ENCODE measurements at places on chromosomes 3 and 15. TPM values are rescaled to one million over a fixed set of nuclear protein-coding genes. Genes with fewer than 3 reads are reported as not detected.

Gene SLC51A
- not detected for total RNA-seq

Gene COL7A1
- 2.4 TPM for total RNA-seq

Gene GOLGA8R
- 3.0 TPM for total RNA-seq

DNA sequence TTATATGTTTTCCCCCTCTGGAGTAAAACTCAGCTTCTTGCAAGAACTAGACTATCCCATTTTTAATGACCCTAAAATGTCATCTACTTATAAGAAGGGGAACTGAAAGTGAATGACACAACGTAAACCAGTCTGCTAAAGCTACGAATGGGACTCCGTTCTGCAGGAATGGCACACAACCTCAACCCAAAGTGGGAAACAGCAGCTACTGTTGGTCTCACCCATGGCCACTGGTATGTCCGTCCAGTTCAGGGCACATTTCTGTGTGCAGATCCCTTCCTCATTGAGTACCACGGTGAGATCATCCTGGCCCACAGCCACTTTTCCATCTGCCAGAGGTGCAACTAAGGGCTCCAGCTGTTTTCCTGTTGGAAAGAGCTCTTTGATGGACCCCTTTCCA, 23.8 kb downstream of the VPS39 start:
- H3K36me3 ChIP-seq = peaks cover 82% of the 10 kb centered on the region
- H3K27me3 ChIP-seq = no peaks in the 10 kb centered on the region
- no peak overlapping the region for H3K4me3 ChIP-seq
- peaks cover 5% of the 10 kb centered on the region for H3K4me1 ChIP-seq
- no peak overlapping the region for H3K27ac ChIP-seq
- DNase-seq = no peak

- H3K27ac ChIP-seq = no peak overlapping the region
- peaks cover 7% of the 10 kb centered on the region for H3K4me1 ChIP-seq
- no peaks in the 10 kb centered on the region for H3K36me3 ChIP-seq
Measured at GRCh38 chr3:100463002-100463401, 29.4 kb upstream of the TMEM45A start.

DNA sequence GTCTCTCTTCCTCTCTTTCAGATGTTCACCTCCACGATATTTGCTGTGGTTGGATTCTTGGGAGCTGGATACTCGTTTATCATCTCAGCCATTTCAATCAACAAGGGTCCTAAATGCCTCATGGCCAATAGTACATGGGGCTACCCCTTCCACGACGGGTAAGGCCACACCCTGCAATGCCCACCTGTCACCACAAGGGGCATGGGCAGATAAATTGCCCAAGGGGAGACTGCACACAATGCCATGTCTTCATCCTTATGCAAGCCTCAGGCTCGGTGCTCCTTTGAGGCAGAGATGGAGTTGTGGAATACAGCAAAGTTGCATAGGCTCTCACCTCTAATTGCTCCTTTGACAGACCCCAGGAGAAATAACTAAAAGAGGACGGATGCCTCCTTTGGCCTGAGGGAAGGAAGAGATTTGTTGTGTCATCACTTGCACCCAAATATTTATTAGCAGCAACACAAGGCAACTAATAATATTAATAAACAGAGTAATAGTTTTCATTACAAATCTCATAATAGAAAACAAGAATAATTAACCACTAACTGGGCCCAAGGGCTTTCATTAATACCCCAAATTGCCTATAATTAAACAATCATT, 13.2 kb downstream of the TM4SF4 start:
- H3K4me1 ChIP-seq = no peaks in the 10 kb centered on the region
- no peak overlapping the region for H3K4me3 ChIP-seq
- H3K27me3 ChIP-seq = peaks cover 8% of the 10 kb centered on the region
- no peak overlapping the region for H3K27ac ChIP-seq
- no peaks in the 10 kb centered on the region for H3K36me3 ChIP-seq
- DNase-seq = no peak

DNA sequence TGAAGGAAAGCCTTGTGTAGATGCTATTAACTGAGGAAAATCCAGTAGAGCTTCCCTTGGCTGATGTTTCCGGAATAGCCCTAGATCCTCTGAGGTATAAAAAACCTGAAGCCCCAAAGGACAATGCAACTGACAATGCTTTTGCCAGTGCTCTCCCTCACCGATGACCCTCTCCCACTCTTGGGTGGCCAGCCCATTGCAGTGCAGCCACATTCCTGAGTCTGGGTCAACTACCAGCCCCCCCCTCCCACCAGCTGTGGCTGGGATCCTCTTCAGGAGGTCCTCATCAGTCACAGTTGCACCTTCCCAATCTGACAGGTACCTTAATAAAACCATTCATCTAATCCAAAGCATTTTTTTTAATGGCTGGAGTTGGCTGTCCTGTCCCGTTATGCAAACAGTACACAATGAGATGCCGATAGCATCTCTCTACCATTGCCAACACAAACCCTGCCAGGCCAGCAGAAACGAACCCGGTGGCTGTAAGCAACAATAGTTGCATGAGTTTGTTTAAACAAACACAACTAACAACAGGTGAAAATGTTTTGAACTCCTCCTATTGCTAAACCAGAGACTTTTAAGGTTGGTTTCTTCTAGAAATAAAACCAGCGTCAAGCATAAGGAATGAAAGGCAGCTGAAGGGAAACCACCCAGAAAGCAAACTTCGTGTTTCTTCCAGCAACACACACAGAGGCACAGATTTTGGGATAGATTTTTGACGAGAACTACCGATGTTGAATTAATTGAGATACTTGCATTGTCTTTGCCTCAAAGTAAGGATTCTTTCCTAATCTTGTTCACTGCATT, 128.3 kb upstream of the ARHGEF3 start:
- H3K36me3 ChIP-seq = peaks cover 9% of the 10 kb centered on the region
- no peak overlapping the region for H3K4me3 ChIP-seq
- H3K4me1 ChIP-seq = peaks cover 40% of the 10 kb centered on the region
- H3K27ac ChIP-seq = no peak overlapping the region
- no peak for DNase-seq

DNA sequence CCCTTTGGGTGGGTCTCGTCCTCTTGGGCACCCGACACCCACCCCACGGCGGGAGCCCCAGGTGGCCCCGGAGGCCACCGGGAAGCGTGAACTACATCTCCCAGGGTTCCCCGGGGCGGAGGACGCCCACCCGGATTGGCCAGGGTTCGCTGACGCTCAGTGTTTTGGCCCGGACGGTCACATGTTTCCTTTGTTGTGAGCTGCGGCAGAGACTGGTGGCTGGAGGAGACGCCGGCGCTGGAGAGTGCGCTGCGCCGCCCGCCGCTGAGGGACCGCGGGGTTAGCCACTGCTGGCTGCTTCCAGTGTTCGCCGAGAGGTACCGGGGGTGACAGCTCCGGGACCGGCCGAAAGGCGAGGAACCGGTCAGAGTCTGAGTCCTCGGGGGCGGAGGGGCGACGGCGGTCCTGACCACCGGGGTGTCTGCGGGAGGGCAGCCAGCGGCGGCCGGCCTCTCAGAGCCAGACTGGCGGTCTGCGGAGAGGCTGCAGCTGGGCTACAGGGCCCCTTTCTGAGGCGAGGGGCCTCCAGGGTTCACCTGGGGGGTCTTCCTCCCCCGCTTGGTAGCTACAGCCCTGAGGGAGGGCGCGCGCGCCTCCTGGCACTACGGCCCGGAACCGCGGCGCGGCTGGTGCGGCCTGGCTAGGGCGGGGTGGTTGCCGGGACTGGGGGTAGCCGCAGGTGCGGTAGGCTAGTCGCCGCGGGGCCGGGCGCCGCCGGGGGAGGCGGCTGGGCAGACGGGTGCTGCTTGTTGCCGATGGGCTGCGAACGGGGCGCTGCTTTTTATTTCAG, at the start of gene KLHL24:
TSS of gene KLHL24 (plus strand) at position 193 of the 790 bp plus-strand sequence. CDS start 14,734 bp downstream, outside the sequence.
- peak within 1 kb of the TSS; percentile 93 for H3K27ac ChIP-seq
- H3K27me3 ChIP-seq = no peaks in the 10 kb centered on the region
- peak within 1 kb of the TSS; percentile 91 for H3K4me3 ChIP-seq
- peaks cover 24% of the 10 kb centered on the region for H3K4me1 ChIP-seq

DNA sequence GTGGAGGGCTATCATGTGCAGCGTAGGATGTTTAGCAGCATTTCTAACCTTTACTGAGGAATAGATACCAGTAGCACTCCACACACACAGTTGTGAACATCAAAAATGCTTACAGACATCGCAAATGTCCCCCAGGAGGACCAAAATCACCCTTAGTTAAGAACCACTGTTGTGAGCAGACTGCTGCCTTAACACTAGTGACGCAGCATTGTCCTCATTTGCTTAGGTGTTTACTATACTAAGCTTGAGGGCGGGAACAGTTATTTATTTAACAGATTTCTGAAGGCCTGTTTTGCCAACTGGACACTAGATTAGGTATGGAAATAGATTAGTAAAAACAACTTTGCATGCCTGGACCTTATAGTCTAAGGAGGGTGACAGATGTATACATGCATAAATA, 2.3 kb downstream of the PPP2R3A start:
- no peak overlapping the region for H3K27ac ChIP-seq
- DNase-seq = no peak
- peaks cover 2% of the 10 kb centered on the region for H3K4me1 ChIP-seq

DNA sequence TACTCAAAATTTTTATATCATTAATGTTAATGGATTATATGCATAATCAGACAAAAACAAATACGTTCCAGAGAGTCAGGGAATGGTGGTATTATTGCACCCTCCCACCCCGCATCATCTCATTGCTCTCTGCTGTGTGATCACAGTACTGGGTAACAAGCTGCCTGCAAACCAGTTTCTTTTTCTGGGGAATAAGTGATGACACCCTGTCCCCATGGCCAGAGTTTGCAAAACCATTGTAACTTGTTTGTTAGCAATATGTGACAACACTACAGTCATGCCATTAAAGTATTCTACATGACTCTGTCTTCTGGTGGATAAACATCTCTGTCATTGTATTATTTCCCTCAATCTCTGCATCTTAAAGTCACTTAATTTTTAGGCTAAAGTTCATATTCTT, 39.5 kb downstream of the ZBTB38 start:
- DNase-seq = no peak
- H3K27ac ChIP-seq = no peak overlapping the region
- no peaks in the 10 kb centered on the region for H3K27me3 ChIP-seq
- H3K4me3 ChIP-seq = no peak overlapping the region

DNA sequence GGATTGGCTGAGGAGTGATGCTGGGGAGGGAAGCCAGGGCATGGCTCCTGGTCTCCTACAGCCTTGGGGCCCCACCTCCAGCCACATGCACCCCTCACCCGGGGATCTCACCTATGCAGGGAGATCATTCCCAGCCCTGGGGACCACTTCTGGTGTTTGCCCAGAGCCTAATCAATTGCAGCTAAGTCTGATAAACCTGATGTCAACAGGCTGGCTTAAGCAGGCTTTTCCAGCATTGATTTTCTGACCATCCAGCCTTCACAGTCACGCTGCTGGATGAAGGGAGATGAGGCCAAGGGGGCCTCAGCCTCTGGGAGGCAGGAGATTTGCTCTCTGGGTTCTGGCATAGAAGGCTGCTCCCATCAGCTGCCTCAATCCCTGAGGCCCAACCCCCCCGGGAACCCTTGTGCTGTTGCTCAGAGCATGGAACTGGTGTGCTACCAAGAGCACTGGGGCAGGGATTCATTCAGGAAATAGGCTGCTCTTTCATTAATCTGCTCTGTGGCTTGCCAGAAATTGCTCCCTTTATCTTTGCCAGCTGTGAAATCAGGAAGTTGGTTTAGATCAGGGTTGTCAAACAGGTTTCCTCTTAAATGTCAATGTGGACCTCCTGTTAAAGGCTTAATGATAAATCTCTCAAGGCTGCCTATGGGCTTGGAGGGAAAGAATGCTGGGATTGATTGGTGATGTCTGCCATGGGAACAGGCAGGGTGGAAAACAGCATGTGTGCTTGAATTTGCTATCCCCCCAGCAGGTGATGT, 19.0 kb downstream of the FAM3D start:
- no peak for DNase-seq
- no peak overlapping the region for H3K27ac ChIP-seq
- no peaks in the 10 kb centered on the region for H3K4me1 ChIP-seq
- no peak overlapping the region for H3K4me3 ChIP-seq

GRCh38 chr3:35936571-35936970, 297.2 kb downstream of the ARPP21 start:
- H3K27me3 ChIP-seq = no peaks in the 10 kb centered on the region
- DNase-seq = no peak

GRCh38 chr15:56205061-56205876, 38.4 kb downstream of the RFX7 start:
- H3K4me1 ChIP-seq = peaks cover 77% of the 10 kb centered on the region
- H3K36me3 ChIP-seq = peaks cover 34% of the 10 kb centered on the region
- H3K27me3 ChIP-seq = no peaks in the 10 kb centered on the region
- H3K27ac ChIP-seq = peak overlapping the region; percentile 8

DNA sequence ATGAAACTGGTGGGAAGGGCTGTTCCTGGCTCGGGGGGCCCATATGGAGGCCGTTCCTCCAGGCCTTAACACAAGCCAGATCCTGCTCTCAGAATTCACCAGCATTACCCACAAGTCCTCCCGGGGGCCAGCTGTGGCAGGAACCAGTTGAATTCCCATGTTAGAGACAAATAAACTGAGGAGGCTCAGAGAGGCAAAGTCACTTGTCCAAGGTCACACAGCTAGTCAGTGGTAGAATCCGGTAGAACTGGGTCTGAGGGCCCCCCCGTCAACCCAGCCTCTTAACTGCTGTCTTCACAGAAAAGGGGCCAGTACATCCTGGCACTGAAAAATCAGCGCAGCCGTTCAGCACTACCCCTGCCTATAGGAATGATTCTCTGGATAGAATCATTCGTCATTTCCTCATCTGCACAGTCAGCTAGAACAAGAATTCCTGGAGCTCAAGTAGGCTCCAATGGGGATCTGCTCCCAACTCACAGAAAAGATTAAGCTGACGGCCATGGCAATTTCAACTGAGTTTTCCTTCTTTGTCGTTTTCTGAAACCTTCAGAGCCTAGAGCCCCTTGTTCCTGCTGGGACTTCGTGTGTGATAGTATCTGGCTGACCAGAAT, 12.2 kb upstream of the TSEN2 start:
- H3K27me3 ChIP-seq = no peaks in the 10 kb centered on the region
- no peak for DNase-seq
- no peak overlapping the region for H3K4me3 ChIP-seq
- peaks cover 18% of the 10 kb centered on the region for H3K4me1 ChIP-seq
- no peaks in the 10 kb centered on the region for H3K36me3 ChIP-seq
- no peak overlapping the region for H3K27ac ChIP-seq

GRCh38 chr3:57978316-57978715, 29.9 kb upstream of the FLNB start:
- H3K4me1 ChIP-seq = peaks cover 12% of the 10 kb centered on the region
- no peak for DNase-seq
- H3K27me3 ChIP-seq = no peaks in the 10 kb centered on the region
- H3K36me3 ChIP-seq = no peaks in the 10 kb centered on the region
- H3K4me3 ChIP-seq = no peak overlapping the region

GRCh38 chr15:91561371-91562100, 292.0 kb upstream of the SLCO3A1 start:
- no peaks in the 10 kb centered on the region for H3K36me3 ChIP-seq
- H3K4me1 ChIP-seq = no peaks in the 10 kb centered on the region
- DNase-seq = no peak
- H3K27ac ChIP-seq = no peak overlapping the region

DNA sequence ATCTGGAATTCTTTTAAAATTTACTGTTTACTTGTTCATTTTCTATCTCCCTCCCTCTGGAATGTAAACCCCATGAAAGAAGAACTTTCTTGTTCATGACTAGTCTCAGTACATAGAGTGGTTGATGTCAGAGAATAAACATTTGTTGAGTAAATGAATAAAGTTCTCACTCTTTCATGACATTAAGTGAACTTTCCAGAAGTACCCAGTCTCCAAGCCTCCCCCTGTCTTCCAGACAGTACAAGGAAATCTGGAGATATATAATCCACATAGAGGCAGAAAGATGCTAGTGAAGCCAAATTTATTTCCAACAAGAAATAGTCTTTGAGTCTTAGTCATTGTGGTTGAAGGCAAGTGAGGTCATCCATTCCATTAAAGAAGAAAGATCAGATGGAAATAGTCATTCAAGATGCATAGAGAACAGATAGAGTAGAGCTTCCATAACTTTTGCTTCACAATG, 71.5 kb upstream of the GALNT15 start:
- H3K27me3 ChIP-seq = no peaks in the 10 kb centered on the region
- H3K36me3 ChIP-seq = no peaks in the 10 kb centered on the region
- H3K4me1 ChIP-seq = no peaks in the 10 kb centered on the region
- DNase-seq = no peak
